NCI-H146 (cell line): ENCODE measurements at places on chromosomes 12 and 14.

- DNase-seq: no peak
Observed at GRCh38 chr14:23751616-23752015, 115.5 kb downstream of the DHRS2 start.

GRCh38 chr12:68067762-68068376 is 78.6 kb downstream of the IFNG-AS1 start:
- DNase-seq: no peak

GRCh38 chr14:24196071-24197055 is 1.1 kb upstream of the TM9SF1 start:
- peak; percentile 39 for DNase-seq

GRCh38 chr12:132484891-132485441 is 5.0 kb upstream of the FBRSL1 start:
- DNase-seq: no peak

GRCh38 chr14:80167793-80168448 is 43.4 kb downstream of the DIO2 start:
- no peak for DNase-seq

DNA sequence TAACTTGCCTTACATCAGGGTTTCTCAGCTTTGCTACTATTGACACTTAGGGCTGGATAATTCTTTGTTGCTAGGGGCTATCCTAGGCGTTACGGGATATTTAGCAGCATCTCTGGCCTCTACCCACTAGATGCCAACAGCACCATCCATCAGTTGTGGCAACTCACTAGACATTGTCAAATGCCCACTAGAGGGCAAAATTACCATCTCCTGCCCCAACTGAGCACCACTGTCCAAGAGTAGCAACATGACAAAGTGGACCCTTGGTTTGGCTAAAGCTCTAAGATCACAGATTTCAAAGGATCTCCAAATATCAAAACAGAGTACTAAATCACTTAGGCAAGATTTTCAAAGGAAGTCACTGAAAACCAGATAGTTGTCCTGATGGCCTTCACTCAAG is 251.7 kb upstream of the TBX3 start:
- no peak for DNase-seq

DNA sequence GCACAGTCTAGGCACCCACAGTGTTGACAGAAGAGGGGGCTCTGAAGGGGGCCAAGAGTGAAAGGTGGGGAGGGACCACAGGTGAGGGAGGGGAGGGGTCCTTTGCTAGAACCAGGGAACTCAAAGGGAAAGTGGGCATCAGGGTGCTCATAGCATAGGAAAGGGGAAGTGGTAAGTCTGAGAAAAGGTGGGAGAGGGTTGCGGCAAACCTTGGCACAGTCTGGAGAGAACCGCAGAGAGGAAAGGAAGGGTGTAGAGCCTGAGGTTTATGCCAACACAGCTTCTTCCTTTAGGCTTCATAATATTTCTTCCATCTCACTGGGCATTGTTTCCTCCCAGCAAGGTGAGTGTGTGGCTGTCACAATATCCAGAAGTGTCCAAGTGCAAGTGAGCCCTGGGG is 11.5 kb upstream of the PLEK2 start:
- no peak for DNase-seq

DNA sequence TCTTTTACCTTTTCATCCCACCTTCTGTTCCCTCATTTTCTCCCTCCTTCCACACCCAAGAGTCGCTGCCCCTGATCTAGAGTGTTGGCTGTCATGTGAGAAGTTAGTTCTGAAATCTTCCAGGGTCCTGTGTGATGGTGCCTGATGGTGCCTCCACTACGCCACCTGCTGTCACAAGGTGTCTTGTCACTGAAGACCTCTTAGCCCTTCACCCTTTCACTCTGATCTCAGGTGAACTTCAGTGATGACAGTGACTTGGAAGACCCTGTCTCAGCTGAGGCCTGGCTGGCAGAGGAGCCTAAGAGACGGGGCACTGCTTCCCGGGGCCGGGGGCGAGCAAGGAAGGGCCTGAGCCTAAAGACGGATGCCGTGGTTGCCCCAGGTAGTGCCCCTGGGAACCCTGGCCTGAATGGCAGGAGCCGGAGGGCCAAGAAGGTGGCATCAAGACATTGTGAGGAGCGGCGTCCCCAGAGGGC is 7.6 kb upstream of the PFDN5 start:
- peak; percentile 41 for DNase-seq

DNA sequence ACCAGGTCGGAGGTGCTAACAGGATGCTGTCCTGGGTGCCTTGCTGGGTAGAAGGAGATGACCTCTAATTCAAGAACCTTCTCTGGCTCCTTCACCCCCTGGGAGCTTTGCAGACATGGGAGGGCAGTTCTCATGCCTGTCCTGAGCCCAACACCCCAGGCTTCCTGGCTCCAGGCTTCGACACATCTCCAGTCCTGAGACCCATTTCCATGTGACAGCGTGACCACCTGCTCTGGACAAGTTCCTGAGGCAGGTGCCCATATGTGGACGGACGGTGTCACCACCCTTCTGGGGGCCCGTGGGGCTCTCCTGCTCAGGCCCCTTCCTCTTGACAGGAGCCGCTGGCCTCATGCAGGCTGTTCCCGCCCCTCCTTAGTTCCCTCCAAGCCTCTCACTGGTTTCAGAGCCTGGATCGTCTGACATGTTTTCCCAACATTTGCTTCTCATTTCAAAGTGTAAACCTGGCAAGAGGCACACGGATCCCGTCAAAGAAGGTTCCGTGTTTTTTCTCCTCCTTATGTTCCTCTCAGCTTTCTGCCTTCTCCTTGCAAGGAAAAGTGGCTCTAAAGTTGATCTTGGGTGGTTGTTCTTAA is 291.9 kb upstream of the RTL1 start:
- no peak for DNase-seq

- no peak for DNase-seq
Observed at GRCh38 chr12:95231190-95231589, 13.6 kb downstream of the VEZT start.

- DNase-seq: no peak
Observed at GRCh38 chr14:90487462-90487861, 90.6 kb downstream of the CALM1 start.

- peak; percentile 66 for DNase-seq
Observed at GRCh38 chr14:105491366-105491973, 424 bp downstream of the TEDC1 start.

- no peak for DNase-seq
Observed at GRCh38 chr14:93027810-93028723, 87.7 kb downstream of the ITPK1 start.

- no peak for DNase-seq
Observed at GRCh38 chr12:88342251-88342806, 200.2 kb downstream of the TMTC3 start.

GRCh38 chr14:29235991-29236390 is 469.4 kb downstream of the FOXG1 start:
- DNase-seq: no peak

- DNase-seq: no peak
Observed at GRCh38 chr12:50514526-50515276, 9.9 kb downstream of the DIP2B start.

DNA sequence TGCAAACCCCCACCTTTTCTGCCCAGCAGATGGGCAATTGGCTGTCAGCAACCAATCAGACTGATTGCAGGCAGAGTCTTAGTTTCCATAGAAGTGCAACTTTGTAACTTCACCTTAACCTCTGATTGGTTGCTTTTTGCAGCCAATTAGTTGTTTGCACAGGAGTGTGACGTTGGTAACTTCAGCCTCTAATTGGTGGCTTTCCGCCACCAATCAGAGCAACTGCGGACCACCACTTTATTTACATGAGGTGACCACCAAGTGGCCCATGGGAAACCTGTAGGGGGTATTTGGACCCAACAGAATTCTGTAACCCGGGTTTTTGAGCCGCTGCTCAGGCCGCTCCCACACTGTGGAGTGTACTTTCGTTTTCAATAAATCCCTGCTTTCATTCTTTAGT is 32.3 kb downstream of the CDKN1B start:
- no peak for DNase-seq
